Left hindlimb (tissue), 1 donor: ENCODE measurements at places on chromosomes 1 and 21.

DNA sequence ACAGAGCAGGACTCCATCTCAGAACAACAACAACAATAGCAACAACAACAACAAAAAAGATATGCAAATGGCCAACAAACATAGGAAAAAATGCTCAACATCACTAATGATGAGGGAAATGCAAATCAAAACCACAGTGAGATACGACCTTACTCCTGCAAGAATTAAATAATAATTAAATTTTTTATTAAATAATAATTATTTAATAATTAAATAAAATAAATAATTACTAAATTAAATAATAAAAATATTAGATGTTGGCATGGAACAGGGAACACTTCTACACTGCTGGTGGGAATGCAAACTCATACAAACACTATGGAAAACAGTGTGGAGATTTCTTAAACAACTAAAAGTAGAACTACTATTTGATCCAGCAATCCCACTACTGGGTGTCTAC lies 1022.3 kb upstream of the B3GALT2 start:
- no peak for DNase-seq

DNA sequence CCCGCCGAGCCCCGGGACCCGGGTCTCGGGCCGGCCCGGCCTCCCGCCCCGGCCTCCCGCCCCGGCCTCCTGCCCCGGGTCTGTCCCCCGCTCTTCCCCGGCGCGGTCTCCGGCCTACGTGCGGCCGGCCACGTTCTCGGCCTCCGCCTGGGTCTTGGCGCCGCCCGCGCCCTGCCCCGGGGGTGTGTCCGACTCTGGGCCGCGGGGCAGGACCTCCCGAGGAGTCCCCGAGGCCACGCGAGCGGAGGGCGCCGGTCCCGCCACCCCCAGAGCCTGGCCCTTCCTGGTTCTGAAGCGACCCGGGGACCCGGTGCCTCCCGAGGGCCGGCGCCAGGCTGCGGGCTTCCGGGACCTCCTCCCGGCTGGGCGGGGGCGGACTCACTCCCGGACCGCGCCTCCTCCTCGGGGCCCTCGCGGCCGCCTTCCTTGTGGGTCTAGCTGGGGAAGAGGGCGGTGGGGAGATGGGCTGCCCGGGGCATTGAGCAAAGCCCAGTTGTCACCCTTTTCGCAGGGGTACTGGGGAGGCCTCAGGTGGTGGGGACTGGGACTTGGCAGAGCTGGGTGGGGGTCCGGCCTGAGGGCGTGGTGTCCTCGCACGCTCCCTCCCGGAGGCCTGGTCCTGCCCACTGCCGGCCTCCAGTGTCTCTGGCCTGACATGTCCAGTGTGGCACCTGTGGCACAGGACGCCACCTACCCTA lies 558 bp downstream of the PFKL start:
- peak; percentile 79 for DNase-seq

DNA sequence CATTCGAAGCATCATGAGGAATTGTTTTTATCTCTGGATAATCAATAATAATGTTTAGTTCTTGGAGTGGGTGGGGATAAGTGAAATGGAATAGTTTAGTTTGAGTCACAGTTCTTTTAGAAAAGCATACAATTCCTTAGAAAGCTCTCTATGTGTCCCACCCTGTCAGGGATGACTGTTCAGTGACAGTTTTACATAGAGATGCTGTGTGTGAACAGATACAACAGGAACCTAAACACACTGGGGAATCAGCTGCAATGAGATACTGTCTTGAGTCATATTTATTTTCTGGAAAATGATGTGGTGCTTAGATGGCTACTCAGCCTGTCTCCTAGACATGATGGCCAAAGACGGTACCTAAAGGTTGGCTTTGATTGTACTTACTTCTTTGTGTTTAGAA lies 25.7 kb upstream of the CCDC190 start:
- DNase-seq = no peak

GRCh38 chr1:203638103-203638475 lies 11.5 kb downstream of the ATP2B4 start:
- no peak for DNase-seq

- peak; percentile 36 for DNase-seq
Observed at GRCh38 chr21:38166173-38166535, 90.6 kb upstream of the KCNJ15 start.

DNA sequence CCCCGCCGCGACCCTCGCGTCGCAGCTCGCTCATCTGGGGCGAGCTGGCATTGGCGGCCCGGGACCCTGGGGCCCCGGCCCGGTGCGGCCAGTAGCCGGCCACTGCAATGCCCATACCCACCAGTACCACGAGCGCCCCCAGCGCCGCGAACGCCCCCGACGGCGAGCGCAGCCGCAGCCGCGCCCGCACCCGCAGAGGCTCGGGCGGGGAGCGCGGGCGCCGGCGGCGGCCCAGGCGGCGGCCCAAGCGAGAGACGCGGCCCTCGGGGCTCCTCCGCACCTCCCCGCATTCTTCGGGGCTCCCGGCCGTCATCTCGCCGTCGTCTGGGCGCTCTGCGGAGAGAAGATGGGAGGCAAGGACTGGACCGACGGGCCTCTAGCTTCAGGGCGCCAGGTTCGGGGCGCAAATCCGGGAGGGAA lies 2.2 kb downstream of the TMEM200B start:
- no peak for DNase-seq

- DNase-seq = no peak
Observed at GRCh38 chr1:29736582-29737188, 500.4 kb downstream of the PTPRU start.

GRCh38 chr1:204227351-204227750 lies 13.6 kb upstream of the GOLT1A start:
- no peak for DNase-seq

GRCh38 chr21:35338881-35339632 lies 290.0 kb upstream of the RUNX1 start:
- no peak for DNase-seq

DNA sequence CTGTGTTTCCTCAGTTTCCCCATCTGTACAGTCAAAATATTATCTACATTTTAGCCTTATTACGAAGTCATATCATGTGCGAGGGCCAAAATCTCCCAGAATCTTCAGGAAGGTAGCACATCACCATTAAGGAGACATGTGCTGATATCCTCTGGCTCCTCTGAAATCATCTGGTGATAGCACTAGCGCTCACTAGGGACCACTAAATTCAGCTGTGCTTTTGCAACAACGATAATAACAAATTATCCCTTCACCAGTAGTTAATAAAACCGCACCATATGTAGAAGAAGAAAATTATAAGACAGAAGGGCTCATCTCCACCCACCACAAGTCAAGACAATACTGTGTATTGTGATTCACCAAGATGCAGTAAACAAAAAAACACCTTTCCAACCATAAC lies 53.3 kb downstream of the TIAM1 start:
- no peak for DNase-seq

GRCh38 chr1:205772607-205773032 lies 2.7 kb downstream of the RAB29 start:
- DNase-seq = no peak
